ENCODE measurements at places on chromosomes 11 and 22.

- DNase-seq: no peak
Observed at GRCh38 chr11:79050786-79051185, 390.0 kb downstream of the TENM4 start.

DNA sequence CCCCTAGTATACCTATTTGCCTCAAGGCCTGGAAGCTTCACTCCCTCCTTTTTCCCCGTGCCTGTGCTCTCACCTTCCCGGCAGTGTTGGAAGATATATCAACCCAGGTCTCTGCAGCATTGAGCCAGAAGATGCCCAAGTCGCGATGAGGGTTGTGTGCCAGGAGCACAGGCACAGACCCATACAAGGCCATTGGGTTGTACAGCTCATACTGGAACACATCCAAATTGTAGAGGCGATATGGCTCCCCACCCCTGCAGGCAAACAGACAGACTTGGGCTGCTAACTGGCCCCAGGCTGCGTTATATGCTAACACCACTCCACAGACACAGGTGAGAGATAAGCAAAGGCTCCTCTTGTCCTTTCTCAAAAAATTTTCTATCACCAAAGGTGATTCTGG, 10.7 kb upstream of the B3GAT3 start:
- DNase-seq: no peak

DNA sequence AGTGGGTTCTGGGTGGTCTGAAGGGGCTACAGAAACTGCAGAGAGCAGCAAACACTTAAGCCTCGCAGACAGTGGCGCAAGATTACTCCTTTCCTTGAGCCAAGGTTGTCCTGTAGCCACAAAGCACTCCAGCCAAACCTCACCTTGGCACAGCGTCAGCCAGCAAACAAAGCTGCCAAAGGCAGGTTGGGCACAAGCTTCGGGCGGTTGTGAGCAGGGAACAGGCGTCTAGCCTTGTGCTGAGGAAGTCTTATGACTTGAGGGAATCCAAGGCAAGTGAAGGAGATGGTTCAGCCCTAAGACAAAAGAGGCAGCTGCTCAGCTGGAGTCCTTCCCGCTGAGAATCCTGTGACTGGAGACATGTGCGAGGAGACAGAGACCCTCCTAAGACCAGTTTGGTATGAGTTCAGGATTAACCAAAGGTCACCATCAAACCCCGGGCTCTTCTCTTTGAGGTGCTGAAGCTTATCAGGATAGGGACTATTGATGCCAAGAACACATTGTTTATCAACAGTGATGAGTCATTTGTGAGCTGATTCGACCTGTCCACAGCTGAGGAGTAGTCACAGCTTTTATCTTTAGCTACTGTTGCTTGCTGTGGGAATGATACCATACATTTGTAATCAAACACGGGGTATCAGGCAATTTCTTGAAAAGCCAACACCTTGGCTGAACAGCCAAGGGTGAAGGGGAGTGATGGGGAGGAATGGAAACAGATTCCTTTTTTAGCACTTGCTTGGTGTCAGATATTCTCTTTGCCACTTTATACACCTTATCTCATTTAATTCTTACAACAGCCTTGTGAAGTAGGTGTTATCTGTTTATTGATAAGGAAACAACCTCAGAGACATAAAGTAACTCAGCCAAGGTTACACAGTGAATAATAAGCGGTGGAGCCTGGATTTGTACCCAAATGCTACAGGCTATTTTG, 4.6 kb downstream of the ADM start:
- DNase-seq: no peak

DNA sequence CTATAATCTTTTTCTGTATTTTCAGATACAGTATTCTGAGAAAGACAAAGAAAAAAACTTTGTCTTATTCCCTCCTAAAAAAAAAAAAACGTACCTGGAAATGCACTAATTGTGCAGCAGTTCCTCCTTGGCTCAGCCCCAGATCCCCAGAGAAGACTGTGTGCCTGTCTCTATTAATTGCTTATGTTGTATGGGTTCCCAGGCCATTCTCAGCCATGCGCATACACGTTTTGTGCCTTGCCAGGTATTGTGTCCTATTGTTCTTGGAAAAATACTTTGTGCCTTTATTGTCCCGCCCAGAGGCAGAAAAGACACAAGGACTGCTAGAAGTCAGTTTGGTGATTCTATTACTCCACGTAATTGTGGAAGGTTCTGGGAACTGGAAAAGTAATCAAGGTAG, 91.2 kb downstream of the PIWIL4 start:
- no peak for DNase-seq

GRCh38 chr22:39206491-39206890, 38.3 kb downstream of the PDGFB start:
- DNase-seq: no peak

DNA sequence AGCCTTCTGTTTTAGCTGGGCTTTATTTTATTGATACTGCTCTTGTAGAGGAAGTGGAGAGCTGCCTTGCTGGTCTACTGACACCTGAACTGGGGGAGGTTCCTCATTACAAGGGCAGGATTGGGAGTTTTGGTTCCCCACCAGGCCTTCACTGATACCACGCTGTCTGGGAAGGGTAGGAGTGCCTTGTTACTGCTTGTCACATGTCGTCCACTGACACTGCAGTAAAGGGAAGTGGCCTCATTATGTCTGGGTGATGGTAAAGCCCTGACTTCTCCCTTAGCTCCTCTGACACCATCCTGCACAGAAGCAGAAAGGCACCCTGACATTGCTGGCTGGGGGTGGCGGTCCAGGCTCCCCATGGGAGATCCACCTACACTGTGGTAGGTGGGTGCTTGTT, 38.7 kb upstream of the ELF5 start:
- no peak for DNase-seq

- DNase-seq: no peak
Observed at GRCh38 chr11:134120921-134121526, 52.2 kb downstream of the JAM3 start.

GRCh38 chr11:6616596-6617250, 2.5 kb downstream of the TPP1 start:
- DNase-seq: no peak

DNA sequence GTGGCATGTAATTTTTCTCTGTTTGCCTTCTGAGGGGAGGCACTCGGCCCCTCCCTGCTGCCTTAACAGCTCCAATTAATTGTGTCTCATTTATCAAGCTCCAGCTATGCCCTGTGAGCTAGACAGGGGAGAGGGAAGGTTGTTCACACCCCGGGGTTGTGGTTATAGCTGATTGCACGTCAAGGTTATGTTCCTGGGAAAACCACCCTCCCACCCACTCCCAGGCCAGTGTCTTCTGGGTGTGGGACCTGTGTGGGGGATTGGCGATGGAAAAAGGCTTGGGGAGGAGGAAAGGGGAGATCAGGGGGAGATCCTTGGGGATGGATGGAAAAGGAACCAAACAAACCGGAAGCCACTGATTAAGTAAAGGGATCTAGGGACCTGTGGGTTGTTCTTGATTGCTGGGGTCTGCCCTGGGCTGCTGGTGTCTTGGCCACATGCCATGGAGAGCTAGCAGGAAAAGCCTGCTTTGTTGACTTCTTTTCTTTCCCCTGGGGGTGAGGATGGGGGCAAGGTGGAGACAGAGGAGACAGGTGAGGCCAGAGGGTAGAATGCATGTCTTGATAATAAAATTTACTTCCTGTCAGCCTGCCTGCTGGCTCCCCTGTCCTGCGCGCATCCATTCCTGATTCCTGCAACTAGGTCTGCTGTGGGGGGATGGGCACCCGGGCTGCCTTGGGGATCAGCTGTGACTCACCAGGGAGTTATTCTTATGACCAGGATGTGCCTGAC, 13.5 kb upstream of the SORL1-AS1 start:
- DNase-seq: no peak

GRCh38 chr11:84260862-84261261, 974.7 kb upstream of the CCDC90B start:
- no peak for DNase-seq

DNA sequence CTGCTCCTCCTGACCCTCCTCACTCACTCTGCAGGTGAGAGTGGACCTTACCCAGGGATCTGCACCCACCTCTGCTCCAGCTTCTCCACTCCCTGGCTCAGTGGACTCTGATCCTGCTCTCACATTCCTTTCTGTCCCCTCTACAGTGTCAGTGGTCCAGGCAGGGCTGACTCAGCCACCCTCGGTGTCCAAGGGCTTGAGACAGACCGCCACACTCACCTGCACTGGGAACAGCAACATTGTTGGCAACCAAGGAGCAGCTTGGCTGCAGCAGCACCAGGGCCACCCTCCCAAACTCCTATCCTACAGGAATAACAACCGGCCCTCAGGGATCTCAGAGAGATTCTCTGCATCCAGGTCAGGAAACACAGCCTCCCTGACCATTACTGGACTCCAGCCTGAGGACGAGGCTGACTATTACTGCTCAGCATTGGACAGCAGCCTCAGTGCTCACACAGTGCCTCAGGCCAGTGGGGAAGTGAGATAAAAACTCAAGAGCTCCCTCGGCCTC, 29.7 kb upstream of the VPREB1 start:
- peak; percentile 37 for DNase-seq

DNA sequence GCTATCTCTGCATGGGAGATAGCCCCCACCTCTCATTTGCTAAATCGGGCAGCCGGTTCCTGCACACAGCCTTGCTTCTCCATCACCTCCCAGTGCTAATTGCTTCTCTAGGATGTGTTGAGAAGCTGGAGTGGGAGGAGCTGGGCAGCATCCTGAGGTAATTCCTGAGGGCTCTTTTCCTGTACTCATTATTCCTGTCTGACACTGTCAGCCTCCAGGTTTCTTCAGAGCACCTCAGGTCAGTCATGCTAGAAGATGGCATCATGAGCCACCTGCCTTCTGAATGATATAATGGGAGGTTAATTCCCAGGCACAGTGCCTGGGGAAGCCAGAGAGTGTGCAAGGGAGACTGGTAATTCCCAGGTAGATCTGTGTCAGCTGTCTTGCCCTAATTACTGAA, 133.0 kb downstream of the RAB38 start:
- no peak for DNase-seq

- DNase-seq: peak; percentile 92
Observed at GRCh38 chr11:662689-663274, 25.7 kb downstream of the DRD4 start.

- no peak for DNase-seq
Observed at GRCh38 chr11:115518983-115519628, 14.9 kb upstream of the CADM1 start.

- peak; percentile 77 for DNase-seq
Observed at GRCh38 chr22:23218867-23219251, 38.5 kb downstream of the BCR start.

DNA sequence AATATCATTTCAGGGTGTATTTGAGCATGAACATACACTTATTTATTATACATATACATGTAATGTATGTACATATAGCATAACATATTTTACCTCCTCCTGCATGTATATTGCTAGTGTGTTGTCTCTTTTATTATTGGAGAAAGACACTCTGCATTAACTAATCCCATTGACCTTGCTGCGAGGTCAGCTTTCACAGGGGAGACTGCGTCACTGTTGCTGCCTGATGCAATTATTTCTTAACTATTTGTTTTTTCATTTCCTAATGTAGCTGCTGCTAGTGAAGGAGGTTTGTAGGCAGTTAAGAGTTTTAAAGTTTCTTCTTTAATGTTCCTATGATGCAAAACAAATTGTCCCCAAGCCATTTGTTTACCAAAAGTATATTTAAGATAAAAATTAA, 185.4 kb upstream of the CNTN5 start:
- no peak for DNase-seq

- no peak for DNase-seq
Observed at GRCh38 chr11:131324921-131325570, 45.4 kb upstream of the NTM start.

GRCh38 chr11:71116693-71117040, 135.7 kb downstream of the SHANK2 start:
- no peak for DNase-seq

DNA sequence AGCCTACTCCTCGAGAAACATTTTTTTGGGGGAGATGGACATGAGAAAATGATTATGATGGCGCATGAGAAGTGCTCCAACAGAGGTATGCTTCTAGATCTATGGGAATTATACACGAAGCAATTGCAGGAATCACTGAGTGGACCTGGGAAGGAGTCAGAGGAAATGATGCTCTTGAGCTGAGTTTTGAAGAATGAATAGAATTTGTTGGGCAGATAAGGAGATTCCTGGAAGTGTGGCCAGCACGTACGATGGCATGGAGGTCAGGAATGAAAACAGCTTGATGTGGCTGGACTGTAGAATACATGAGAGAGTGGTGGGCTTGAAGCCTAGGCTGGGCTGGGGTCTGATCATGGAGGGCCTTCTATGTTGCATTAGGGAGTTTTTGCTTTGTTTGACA, 31.7 kb downstream of the ADAMTS15 start:
- no peak for DNase-seq

- DNase-seq: no peak
Observed at GRCh38 chr11:57240757-57241156, 3.7 kb upstream of the APLNR start.

DNA sequence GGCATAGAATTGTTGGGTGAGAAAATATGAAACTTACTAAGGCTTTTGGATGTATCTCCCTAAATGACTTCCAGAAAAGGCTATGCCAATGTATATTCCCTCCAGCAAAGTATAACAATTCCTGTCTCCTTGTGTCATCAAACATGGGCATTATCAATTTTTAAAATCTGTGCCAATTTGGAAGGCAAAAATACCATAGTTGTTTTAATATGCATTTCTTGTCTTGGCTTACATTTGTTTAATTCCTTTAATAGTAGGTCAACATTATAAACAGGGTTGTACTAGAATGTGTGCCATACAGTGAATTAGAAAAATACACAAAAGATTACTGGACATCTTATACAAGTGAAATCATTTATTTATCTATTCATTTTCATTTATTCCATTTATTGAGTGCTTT, 41.6 kb downstream of the DCUN1D5 start:
- no peak for DNase-seq

DNA sequence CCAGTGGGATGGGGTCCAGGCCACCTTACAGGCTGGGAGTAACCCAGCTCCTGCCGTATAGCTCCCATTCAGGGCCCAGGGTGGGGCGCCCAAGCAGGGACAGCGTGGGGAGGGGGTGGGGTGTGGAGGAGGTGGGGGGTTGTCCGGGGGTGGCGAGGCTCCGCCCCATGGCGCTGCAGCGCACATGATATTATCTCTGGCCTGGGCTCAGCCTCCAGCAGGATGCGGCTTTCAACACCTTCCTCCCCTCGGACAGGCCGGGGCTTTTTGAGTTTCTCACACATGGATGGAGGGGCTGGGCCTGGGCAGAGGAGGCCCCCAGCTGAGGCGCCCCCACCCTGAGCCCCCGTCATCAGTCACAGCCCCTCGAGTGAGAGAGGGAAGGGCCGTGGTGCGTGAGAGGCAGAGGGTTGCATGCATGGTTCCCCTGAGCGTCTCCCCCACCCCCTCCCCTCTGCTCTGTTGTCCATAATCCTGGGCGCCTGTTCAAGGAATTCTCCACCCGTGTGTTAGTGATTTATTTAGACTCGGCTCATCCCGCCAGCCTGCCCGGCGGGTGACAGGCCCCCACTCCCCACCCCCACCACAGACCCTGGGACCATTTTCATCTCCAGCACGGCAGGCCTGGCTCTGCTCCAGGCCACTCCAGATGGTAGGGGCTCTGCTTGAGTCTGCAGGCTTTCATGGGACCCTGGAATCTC, 44.9 kb downstream of the WNT11 start:
- DNase-seq: no peak

Data from HuH-7 (cell line).